ENCODE measurements at places on chromosomes 1 and 21.

DNA sequence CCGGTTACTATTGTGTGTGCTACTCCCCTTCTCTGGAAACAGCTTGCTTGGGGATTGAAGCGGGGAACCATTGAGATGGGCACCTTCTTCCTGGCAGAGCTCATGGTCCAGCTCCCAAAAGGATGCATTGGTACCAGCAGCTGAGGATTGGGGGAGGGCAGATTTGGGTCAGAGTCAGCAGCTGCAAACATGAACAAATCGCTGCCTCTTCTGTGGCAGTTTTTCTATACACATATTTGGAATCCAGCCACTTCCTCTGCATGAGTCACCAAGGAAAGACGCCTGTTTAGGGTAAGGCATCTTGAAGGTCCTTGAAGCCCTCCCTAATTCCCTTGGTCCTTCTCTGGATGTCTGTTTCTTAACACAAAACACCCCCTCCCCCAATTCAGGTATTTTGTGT is 104.7 kb downstream of the DAB1 start:
- DNase-seq: no peak

DNA sequence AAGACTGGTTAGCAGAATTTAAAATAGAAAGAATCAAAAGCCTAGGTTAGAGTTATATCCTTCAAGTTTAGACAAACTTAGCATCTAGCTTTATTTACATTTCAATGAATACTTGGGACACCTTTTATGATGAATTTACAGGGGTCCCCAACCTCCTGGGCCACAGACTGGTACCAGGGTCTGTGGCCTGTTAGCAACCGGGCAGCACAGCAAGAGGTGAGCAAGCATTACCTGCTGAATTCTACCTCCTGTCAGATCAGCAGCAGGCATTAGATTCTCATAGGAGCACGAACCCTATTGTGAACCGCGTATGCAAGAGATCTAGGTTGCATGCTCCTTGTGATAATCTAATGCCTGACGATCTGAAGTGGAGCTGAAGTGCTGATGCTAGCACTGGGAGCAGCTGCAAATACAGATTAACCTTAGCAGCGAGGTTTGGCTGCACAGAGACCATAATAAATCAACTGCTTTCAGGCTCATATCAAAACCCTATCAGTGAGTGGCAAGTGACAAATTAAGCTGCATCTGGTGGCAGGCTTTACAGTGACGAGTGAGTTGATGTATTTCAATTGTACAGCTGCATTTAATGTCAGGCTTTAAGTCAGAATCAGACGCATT is 82.0 kb downstream of the UCHL5 start:
- no peak for DNase-seq

DNA sequence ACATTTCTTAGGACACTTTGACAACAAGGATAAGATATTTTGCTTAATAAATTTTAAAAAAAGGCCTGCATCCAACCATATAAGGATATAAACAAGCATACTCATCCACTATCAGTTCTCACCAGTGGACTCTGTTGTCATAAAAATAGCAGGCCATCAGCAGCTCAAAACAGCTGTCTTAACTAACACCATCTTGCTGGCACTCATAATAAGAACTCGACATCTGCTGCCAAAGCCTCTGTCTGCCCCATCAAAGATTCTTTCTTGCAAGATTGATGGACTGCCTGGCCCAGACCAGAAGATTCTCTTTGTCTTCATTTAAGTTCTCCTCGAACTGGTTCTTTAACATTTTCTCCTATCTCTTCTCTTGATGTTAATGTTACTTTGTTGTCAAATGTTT is 10.1 kb downstream of the JMJD4 start:
- no peak for DNase-seq

DNA sequence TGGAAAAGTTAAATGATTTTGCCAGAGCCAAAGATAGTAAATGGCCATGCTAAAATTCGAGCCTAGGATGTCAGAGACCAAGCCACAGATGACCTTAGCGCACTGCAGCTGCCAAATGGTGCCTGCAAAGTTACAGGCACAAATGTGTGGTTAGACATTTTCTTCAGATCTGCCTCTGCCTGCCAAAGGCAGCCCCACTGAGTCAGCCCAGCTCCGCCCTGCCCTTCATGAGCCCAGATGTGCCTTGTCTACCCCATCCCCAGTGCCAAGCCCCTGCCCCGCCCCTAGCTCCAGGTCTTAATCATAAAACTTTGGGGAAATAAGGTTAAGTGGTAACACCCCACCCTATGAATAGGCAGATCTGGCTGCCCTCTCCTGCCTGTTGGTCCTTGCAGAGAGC is 105.9 kb downstream of the DTL start:
- no peak for DNase-seq

- no peak for DNase-seq
Observed at GRCh38 chr1:162193815-162194214, 124.3 kb downstream of the NOS1AP start.

DNA sequence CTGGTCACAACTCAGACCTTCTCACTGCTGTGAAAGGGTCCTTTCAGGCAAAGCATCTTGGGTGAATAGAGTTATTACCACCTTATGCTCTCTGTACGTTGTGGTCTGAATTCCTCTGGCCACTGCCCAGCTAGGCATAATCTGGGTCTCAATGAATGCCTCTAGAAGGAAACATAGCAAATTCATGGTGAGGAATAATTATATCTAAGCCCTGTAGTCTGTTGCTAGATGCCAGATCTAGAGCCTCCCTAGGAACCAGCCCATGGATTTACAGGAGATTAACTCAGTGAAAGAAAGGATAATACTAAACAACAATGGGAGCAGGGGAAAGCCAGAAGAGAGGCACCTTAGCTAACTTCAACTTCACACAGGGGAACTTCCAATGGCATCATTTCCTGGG is 2.4 kb upstream of the COL11A1 start:
- DNase-seq: no peak

DNA sequence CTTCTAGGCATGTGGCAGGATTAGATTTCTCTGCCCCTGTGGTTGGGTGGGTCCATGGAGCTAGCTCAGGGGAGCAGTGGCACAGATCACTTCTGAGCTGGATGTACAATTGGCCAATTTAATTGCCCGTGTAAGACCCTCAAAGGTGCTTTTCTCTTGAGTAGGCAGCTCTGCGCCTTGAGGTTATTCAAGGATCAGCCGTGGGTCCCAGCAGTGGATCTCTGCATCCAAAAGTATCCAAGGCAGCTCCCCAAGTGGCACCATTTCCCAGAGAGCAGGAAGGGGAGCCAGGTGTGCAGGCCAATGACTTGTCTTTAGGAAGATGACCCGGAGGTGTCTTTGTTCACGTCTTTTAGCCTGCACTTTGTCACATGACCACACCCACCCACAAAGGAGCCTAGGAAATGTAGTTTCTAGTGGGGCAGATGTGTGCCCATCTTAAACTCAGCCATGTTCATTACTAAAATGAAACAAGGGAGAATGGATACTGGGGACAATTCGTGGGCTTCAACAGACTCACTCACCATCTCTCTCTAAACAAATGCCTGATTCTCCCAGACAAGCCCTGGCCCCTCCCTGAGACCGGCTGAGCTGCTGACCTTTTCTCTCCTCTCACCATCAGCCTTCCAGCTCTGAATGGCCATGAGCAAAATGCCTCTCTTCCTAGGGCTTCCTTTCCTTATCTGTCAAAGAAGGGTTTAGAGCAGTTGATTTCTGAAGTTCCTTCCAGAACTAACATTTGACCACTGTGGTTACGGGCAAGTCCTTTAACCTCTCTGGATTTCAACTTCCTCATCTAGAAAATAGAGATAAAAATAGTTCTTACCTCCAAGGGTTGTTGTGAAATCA is 41.4 kb upstream of the TENT5C start:
- no peak for DNase-seq

GRCh38 chr1:173175514-173176145 is 31.5 kb downstream of the TNFSF4 start:
- no peak for DNase-seq

GRCh38 chr1:57179001-57179400 is 213.2 kb upstream of the C8B start:
- DNase-seq: no peak

DNA sequence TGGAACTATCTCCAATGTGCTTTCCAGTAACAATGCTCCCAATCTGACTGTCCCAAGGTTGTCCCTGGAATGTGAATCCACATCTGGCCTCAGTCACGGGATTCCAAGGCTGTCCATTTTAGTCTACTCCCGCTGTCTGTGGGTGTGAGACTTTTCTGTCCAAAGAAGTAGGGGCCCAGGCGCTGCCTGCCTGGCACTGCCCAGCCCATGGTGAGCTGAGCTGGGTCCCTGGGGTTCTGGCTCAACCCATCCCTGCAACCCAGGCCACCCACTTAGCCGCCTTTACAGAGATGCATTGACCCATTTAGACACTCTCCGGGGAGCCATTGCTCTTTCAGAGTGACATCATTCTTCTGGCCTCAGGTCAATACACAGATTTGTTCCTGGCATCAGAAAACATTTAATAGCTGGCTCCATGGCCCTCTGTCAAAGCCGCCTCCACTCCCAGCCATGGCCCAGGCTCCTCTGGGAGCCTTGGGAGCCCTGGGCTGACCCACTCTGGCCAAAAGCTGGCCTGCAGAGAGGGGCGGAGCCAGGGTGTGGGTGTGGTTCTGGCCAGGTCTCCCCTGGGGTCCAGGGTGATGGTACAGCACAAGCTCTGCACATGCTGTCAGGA is 47.2 kb upstream of the PAX7 start:
- DNase-seq: no peak

GRCh38 chr1:227356620-227357146 is 38.4 kb upstream of the CDC42BPA start:
- no peak for DNase-seq

DNA sequence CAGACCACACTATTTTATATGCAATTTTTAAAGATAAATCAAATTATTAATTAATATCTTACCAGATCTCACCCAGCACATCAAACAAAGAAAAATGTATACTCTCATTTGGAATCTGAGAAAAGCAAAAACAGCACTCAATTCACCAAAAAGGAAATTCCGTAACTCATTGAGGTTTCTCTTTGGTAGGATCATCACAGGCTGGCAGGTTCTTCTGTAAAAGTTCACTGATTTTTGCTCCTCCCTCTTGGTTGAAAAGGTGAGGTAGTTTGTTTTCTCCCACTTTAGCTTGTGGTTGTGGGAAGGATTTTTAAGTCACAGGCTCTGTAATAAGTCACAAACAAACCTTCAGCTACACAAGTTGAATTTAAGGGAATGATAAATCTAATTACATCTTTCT is at the start of gene LIPI:
Gene LIPI (minus strand): TSS at position 218 of the 400 bp plus-strand sequence. CDS start 110 bp downstream, at position 108.
- no peak for DNase-seq

- DNase-seq: no peak
Observed at GRCh38 chr1:234913771-234914170, 214.9 kb downstream of the TOMM20 start.

GRCh38 chr1:240991230-240991629 is 365.8 kb downstream of the RGS7 start:
- DNase-seq: no peak

DNA sequence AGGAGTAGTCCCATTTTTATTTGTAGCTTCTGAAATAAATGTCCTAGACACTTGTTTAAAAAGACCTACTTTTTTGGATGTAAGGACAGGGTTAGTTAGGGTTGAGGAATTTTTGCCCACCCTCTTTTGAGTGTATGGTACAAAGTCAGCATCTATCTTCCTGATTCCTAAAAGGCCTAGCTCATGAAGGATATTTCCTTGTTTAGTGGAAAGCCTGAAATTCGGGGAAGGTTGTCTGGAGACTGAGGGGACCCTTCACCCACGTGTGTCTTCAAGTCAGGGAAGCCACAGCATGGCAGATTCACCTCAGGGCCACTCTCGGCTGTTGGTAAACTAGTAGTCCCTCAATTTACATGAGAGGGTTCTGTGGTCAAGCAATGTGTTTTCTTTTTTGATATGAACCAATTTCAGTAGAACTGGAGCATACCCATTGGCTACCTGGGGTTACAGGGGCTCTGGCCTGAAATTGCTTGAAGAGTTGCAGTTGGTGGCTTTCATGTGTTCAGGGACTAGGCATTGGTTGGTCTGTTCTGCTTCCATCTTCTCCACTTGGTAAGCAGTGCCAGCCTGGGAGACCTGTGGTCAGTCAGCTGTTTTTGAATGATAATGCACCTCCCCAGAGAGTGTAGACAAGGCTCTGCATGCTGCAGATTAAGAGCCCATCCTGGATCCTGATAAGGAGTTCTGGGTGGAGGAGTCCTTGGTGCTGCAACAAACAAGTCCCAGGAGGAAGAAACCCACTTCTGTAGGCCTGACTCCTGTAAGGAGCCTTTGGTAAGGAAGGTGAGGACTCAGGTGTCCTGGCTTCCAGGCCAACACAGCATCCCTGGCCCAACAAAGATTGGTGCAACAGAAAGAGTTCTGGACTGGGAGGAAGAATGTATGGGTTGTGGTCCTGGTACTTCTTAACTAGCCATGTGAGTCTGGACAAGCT is 6.3 kb downstream of the BTG2 start:
- no peak for DNase-seq

GRCh38 chr21:41612674-41613532 is 104.9 kb upstream of the TMPRSS2 start:
- DNase-seq: peak; percentile 73

DNA sequence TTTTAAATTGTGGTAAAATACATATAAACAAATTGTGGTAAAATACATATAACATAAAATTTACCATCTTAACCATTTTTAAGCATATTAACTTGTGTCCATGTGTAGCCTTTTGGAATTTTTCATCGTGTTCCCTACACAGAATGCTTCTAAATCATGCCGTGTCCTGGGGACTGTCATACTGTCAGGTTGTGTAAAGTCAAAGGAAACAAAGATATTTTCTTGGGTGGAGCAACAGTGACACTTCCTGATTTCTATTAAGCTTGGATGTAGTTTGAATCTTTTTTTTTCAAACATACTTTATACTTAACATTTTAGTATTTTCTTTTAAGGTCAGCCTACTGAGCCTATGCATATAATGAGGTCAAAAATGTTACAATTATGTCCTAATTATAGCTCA is 32.3 kb downstream of the DOP1B start:
- no peak for DNase-seq

DNA sequence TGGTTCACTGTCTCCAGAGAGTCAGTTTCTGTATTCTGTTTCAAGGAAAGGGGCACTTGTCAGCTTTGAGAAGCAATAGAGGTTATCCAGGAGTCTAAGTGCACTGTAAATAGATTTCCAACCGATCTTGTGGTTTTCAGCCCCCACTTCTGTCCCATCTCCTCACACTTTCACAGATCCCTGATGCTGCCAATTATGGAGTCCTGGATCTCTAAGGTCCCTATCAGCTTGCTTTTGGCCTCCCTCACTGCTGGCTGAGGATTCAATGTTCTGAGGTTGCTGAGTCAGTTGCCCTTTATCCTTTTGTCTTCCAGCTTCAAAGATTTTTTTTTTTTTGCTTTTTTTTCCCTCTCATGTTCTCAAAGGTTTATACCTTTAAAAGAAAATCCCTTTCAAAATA is 98.4 kb downstream of the DIRAS3 start:
- DNase-seq: no peak

DNA sequence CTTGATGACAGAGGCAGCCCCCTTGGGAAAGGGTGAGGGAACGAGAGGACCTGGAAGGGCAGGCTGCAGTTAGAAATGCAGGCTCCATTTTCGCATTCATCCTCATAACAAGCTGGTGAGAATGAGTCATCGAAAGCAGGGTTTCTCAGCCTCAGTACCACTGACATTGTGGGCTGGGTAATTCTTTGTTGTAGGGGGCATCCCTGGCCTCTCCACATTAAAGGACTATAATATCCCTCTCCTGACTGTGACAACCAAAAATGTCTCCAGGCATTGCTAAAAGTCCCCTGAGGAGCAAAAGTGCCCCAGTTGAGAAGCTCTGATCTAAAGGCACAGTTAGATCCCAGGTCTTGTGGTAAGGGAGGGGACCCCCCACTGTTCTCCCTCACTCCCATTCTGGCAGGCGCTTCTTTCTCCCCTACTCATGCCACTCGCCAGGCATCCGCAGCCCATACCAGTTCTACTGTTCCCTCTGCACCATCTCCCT is 20.4 kb downstream of the KCNN3 start:
- no peak for DNase-seq

GRCh38 chr1:15966956-15967344 is 9.0 kb downstream of the ZBTB17 start:
- DNase-seq: no peak
